CD4-positive, alpha-beta T cell (primary cell): ENCODE measurements at places on chromosomes 16 and 17. TPM values are rescaled to one million over a fixed set of nuclear protein-coding genes. Genes with fewer than 3 reads are reported as not detected.
A peak's percentile ranks its signal among the peaks of the same experiment; 100 is the strongest.

GRCh38 chr16:14362774-14363371 lies 267.2 kb downstream of the PARN start:
- no peaks in the 10 kb centered on the region for H3K27me3 ChIP-seq
- H3K4me3 ChIP-seq: no peak overlapping the region
- no peak overlapping the region for H3K27ac ChIP-seq
- no peaks in the 10 kb centered on the region for H3K4me1 ChIP-seq

GRCh38 chr16:67528222-67528869 lies at the start of gene RIPOR1:
Gene RIPOR1 (plus strand): TSS chr16:67528829. CDS start chr16:67538447, 9,618 bp downstream.
- peaks cover 35% of the 10 kb centered on the region for H3K4me1 ChIP-seq
- H3K4me3 ChIP-seq: peak within 1 kb of the TSS; percentile 56
- no peak within 1 kb of the TSS for H3K27ac ChIP-seq
- DNase-seq: no peak

GRCh38 chr16:56610017-56610608 lies 1.7 kb downstream of the MT2A start:
- H3K27ac ChIP-seq: peak overlapping the region; percentile 71
- no peaks in the 10 kb centered on the region for H3K36me3 ChIP-seq
- DNase-seq: peak; percentile 32
- peak overlapping the region; percentile 80 for H3K4me3 ChIP-seq
- H3K27me3 ChIP-seq: no peaks in the 10 kb centered on the region

GRCh38 chr16:87203060-87203656 lies 114.0 kb downstream of the C16orf95 start:
- H3K36me3 ChIP-seq: no peaks in the 10 kb centered on the region
- no peak for DNase-seq
- no peaks in the 10 kb centered on the region for H3K4me1 ChIP-seq
- H3K27ac ChIP-seq: no peak overlapping the region
- peaks cover 2% of the 10 kb centered on the region for H3K27me3 ChIP-seq

DNA sequence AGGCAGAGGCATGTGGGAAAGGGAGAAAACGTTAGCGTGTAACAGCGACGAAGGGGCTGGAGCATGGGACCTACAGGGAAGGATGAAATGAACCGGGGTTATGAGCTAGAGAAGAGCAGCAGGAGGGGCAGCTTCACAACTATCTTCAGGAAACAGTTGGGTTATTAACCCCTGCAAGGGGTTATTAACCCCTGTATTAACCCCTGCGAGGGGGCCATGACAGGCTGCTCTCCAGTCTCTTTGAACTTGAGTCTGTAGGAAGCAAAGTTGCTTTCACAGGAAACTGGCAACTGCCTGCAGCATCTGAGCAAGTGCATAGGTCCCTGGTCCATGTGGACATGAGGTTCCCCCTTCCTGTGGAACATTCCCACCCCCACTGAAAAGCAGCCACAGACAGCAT lies 119.2 kb upstream of the CRHR1 start:
- no peak overlapping the region for H3K4me3 ChIP-seq
- H3K27ac ChIP-seq: no peak overlapping the region
- H3K36me3 ChIP-seq: no peaks in the 10 kb centered on the region
- no peak for DNase-seq
- H3K4me1 ChIP-seq: no peaks in the 10 kb centered on the region

DNA sequence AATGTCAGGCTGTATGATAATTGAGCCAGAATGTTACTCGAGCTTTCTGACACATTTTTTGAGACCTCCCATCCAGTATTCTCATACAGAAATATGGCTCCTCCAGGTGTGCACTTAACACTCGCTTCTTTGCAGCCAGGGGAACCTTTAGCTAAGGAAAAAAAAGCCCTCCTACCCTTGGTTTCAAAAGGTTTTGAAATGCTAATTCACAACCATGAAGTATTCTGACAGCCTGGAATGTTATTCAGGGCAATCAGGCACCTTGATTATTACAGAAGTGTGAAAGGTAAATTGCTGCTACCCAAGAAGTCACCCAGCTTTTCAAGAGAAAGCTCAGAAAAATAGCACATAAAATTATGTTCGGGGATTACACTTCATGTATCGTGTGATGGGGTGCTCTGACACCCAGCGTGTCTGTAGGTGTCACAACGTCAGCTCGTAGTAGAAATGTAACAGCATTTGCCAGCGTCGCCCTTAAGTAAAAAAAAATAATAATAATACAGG lies 41.1 kb downstream of the NTN1 start:
- H3K4me3 ChIP-seq: no peak overlapping the region
- no peak for DNase-seq
- no peaks in the 10 kb centered on the region for H3K4me1 ChIP-seq

DNA sequence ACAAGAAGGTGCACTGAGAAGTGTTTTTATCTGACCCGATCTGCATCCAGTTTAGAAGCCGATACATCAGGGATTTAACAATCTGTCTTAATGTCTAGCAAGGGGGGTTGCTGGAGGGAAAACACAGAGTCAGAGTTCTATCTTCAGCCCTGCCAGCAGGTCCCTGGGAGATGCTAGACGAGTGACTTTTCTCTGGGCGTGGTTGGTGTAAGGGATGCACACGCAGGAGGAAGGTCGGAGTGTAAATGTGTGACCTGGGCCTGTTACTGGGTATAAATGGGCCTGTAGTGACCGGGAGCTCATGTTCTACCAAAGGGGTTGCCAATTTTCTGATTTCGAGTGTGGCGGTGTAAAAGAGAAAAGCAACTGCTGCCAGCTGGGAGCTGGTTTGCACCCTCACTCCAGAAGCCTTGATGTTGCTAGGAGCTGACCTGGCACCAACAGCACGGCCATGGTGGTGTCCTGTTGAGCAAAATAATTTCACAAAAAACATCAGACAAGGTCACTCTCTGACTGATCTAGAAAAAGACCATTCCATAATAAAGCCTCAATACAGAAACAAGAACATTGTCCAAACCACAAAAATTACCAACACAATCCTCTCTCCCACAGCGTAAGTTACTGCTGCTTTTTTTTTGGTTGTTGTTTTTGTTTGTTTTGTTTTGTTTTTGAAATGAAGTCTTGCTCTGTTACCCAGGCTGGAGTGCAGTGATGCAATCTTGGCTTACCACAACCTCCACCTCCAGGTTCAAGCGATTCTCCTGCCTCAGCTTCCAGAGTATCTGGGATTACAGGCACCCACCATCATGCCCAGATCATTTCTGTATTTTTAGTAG lies 1.3 kb upstream of the KCTD13 start:
- peaks cover 30% of the 10 kb centered on the region for H3K4me1 ChIP-seq
- no peaks in the 10 kb centered on the region for H3K27me3 ChIP-seq
- no peak for DNase-seq
- no peak overlapping the region for H3K27ac ChIP-seq

- no peaks in the 10 kb centered on the region for H3K27me3 ChIP-seq
- no peak for DNase-seq
- H3K27ac ChIP-seq: no peak overlapping the region
- H3K4me3 ChIP-seq: no peak overlapping the region
- H3K4me1 ChIP-seq: no peaks in the 10 kb centered on the region
Observed at GRCh38 chr16:64773184-64773583, 348.7 kb downstream of the CDH11 start.

GRCh38 chr17:48970865-48971687 lies 2.7 kb upstream of the GIP start:
- H3K4me1 ChIP-seq: no peaks in the 10 kb centered on the region
- no peaks in the 10 kb centered on the region for H3K36me3 ChIP-seq
- no peak overlapping the region for H3K27ac ChIP-seq
- peaks cover 10% of the 10 kb centered on the region for H3K27me3 ChIP-seq

GRCh38 chr16:89409161-89409711 lies 81.1 kb downstream of the ANKRD11 start:
- H3K4me3 ChIP-seq: no peak overlapping the region
- H3K27ac ChIP-seq: peak overlapping the region; percentile 56
- peak; percentile 49 for DNase-seq
- H3K27me3 ChIP-seq: no peaks in the 10 kb centered on the region

GRCh38 chr17:9728564-9728963 lies 62.8 kb downstream of the DHRS7C start:
- no peak overlapping the region for H3K4me3 ChIP-seq
- no peak for DNase-seq
- peaks cover 7% of the 10 kb centered on the region for H3K27me3 ChIP-seq
- H3K4me1 ChIP-seq: no peaks in the 10 kb centered on the region

The WFDC1 gene
- not detected for total RNA-seq

DNA sequence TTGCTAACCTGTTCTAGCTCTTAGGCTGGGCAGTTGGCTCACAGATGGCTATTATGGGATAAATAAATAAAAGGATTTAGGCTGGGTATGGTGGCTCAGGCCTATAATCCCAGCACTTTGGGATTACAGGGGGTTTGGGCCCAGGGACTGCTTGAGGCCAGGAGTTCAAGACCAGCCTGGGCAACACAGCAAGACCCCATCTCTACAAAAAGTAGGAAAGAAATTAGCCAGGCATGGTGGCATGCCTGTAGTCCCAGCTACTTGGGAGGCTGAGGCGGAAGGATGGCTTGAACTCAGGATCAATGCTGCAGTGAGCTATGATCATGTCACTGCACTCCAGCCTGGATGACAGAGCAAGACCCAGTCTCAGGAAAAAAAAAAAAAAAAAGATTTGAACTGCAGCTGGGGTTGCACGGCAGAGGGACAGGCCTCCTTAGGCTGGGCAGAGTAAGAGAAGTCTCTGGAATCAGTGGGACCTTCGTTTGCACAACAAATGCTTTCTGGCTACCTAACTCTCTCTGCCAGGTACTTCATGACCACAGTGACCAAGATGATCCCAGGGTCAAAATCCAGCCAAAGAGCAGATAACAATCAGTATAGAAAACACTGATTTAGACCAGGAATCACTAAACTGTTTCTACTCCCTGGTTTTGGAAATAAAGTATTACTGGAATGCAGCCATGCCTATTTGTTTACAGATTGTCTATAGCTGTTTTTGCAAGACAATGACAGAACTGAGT lies 6.8 kb downstream of the RUSF1 start:
- no peak overlapping the region for H3K4me3 ChIP-seq
- peaks cover 52% of the 10 kb centered on the region for H3K36me3 ChIP-seq
- no peaks in the 10 kb centered on the region for H3K27me3 ChIP-seq
- peaks cover 6% of the 10 kb centered on the region for H3K4me1 ChIP-seq
- no peak overlapping the region for H3K27ac ChIP-seq

DNA sequence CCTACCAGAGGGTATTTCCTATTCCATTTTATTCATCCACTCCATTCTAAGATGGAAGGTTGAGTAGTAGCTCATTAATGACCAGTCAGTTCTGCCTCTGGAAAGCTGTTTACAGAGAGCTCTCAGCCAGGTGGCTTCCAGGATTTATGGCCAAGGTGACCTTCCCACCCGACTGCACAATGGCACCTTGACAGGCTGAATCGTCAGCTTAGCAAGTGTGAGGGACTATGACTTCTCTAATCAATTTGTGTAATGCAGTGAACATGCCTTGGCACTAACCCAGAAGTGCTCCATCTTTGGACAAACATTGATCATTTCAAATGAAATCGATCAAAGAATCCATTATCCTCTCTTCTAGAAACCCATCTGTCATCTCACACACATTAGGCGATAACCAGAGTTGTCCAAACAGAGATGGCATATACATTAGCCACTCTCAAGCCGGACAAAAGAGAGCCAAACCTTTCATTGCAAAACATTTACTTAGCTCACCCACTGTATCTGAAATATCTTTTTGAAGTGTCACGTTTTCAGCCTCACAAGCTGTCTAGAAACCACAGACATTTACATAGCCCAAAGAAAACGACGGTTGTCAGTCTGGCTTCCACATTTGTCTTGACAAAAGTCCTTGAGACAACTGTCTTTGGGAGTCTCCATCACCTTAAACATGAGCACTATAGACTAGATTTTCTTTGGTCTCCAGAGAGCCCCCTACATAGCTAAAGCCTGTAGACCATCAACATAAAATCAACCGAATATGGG lies 35.6 kb downstream of the CLEC3A start:
- H3K27me3 ChIP-seq: no peaks in the 10 kb centered on the region
- no peak overlapping the region for H3K27ac ChIP-seq
- no peak for DNase-seq
- no peak overlapping the region for H3K4me3 ChIP-seq

DNA sequence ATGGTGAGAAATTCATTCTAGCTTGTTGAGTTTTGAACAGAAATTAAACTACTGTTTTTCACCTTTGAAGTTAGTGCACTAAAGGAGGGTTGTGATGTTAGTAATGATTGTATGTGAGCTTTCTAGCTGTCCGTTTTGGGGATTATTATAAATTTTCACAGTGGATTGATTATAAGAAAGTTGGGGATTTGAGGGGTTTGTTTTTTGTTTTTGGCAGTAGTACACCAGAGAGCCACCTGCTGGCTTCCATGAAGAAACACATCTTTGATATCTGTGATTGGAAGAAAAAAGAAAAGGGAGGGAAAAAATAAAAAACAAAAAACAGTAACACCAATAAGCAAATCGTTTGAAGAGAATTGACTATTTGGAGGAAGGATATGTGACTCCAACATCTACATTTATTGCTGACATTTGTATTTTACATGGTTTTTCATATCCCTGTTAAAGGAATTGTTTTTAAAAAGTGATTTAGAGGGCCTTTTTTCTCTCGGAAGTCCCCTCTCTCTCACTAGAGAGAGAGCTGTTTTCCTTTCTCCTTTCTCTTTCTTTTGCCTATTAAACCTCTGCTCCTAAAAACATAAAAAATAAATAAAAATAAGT lies 1469.5 kb upstream of the GOT2 start:
- H3K4me3 ChIP-seq: no peak overlapping the region
- H3K27me3 ChIP-seq: no peaks in the 10 kb centered on the region
- no peaks in the 10 kb centered on the region for H3K36me3 ChIP-seq
- no peak for DNase-seq

- no peaks in the 10 kb centered on the region for H3K27me3 ChIP-seq
- H3K36me3 ChIP-seq: no peaks in the 10 kb centered on the region
- no peak for DNase-seq
- no peak overlapping the region for H3K27ac ChIP-seq
Observed at GRCh38 chr17:33198954-33199353, 94.1 kb downstream of the ASIC2 start.

DNA sequence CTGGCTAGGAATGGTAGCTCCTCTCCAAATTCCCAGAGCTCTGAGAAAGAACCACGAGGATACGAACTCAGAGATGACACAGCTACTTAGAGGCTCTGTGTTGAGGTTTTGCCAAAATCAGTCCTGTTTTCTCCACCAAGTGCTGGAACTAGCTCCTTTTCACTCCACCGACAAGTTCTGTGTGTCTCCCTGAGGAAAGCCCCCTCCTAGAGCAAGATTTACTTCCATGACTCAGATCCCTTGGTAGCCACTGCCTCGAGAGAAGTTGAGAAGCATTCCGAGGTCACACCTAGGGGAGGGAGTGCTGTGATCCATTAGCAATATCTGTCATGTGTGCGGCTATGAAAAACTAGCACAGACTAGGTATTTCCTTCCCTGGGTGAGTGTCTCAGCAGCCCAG lies 30.6 kb downstream of the IL21R start:
- no peak for DNase-seq
- H3K27me3 ChIP-seq: no peaks in the 10 kb centered on the region
- H3K27ac ChIP-seq: no peak overlapping the region
- no peak overlapping the region for H3K4me3 ChIP-seq
- H3K4me1 ChIP-seq: peaks cover 17% of the 10 kb centered on the region
- H3K36me3 ChIP-seq: peaks cover 75% of the 10 kb centered on the region

- H3K4me1 ChIP-seq: no peaks in the 10 kb centered on the region
- H3K27me3 ChIP-seq: no peaks in the 10 kb centered on the region
- H3K27ac ChIP-seq: no peak overlapping the region
- H3K36me3 ChIP-seq: no peaks in the 10 kb centered on the region
- no peak overlapping the region for H3K4me3 ChIP-seq
Observed at GRCh38 chr17:74698069-74698468, 14.7 kb downstream of the CD300LF start.
